ENCODE measurements at places on chromosomes 5 and 9.
A peak's percentile ranks its signal among the peaks of the same experiment; 100 is the strongest.

DNA sequence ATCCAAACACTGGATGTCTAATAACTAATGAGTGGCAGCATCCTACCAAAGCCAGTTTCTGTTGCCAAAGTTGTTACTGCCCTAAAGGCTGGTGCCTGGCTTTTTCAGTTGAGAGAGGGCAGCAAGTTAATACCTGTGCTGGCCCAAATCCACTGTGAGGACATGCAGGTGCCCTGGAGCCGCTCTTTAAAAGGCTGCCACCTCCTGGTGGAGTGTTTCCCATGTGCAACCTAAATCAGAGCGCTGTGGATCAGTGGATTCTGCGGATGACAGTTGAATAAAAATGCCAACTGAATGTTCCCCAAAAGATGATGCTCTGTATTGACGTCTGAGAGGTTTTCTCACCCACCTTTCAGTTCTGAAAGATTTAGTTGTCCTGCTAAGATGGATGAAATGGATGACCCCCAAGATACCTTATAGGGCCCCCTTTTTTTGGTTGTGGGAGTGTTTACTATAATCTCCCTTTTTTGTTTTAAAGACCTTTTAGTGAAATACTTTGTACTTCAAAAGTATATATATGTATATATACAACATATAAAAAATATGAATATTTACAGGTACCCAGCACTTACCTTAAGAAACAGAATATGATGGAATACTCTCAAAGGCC lies 146.4 kb downstream of the EGFLAM start:
- no peak for DNase-seq

GRCh38 chr9:129399634-129399990 lies 221.3 kb downstream of the C9orf50 start:
- DNase-seq, result no peak

DNA sequence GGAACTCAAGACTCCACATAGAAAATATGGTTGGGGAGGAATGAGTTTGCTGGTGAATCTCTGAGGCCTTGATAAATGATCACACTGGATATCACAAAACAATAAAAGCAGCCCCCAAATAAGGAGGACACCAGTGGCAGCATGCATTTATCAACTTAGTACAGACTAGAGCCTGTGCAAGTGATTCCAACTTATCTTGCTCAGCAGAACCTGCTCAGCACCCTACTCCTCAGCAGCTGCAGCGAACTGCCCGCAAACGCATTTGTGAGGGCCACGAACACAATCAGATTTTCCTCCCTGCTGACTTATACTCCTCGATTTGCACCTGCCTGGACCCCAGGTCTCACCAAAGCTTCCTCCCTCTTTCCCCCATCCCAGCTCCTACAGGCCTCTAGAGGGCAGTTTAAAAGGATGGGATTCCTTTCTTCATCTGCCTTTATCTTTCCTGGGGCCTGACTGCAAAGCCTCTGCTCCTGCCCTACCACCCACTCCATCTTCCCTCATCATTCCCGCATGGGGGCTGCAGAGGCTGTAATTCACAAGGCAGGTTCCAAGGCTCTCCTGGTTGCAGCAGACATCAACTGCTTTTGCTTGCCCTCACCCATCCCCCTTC lies 41.2 kb downstream of the ANKS6 start:
- DNase-seq, result no peak

- no peak for DNase-seq
These were observed 55.2 kb upstream of the PDE8B start for GRCh38 chr5:77155179-77155785.

GRCh38 chr5:14745753-14746152 lies 81.2 kb downstream of the OTULIN start:
- DNase-seq, result no peak

- DNase-seq, result no peak
These were observed 46.0 kb upstream of the SIMC1 start for GRCh38 chr5:176192094-176192721.

DNA sequence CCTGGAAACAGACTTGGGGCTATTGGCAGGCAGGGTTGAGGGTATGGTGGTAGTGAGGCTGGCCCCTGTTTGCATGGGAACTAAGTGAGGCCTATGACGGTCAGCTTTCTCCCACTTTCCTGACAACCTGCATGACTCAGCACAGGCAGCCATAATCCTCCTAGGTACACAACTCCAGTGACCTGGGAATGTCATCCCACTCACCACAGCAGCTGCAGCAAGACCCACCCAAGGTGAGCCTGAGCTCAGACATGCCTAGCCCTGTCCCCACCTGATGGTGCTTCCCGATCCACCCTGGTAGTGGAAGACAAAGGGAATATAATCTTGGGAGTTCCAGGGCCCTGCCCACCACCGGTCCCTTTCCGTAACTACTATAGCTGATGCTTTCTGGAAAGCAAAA lies 178.7 kb downstream of the NDUFS4 start:
- no peak for DNase-seq

- no peak for DNase-seq
These were observed 2.7 kb downstream of the BTNL9 start for GRCh38 chr5:181042722-181043121.

DNA sequence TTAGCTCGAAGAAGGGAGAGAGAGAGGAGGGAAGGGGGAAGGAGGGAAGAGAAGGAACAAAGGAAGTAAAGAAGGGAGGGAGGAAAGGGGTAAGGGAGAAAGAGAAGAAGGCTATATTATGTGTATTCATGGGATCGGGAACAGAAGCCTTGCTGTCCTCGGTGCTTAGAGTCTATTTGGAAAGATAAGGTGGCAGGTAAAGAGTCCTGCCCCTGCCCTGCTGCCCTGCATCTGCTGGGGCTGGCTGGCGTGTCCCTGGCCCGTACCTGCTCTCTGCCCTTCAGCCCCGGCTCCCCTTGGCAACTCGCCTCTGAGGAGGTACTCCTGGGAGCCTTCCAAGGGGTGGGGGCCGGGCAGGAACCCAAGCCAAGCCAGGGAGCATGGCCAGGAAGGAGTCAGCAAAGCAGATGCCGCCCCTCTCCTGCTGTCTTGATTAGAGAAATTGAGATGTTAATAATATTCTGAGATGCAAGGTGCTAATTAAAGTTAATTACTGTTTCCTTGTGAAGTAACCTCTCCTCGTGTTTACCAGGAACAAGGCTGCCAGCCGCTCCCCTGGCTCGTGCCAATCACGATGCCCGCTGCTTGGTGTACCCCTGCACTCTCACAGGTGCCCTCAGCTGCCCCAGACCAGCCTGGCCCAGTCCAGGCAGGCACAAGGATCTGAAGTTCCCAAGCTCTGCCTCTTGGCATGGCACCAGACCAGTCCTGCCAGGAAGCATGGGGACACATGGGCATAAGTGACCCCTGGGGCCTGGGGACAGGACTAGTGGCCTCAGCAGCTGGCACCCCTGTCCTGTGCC lies 36.6 kb downstream of the PCDH1 start:
- DNase-seq, result peak; percentile 50

DNA sequence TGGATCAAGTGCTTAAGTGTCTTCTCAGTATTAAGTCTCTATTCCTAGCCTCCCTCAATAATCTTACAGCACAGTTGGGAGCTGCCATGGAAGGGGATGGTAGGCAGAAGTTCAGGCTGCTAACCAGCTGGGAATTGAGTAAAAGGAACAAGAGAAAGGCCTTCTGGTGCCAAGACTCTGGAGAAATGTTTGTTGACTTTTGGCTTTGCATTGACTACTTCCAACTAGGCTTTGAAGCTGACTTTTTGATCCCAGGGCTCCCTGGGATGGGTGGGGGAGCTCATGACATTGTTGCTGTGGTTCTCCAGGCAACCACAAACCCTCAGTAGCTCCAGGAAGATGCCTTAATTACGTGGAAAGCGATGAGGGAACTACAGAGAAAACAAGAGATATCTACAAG lies 85.2 kb upstream of the HTR4 start:
- no peak for DNase-seq

DNA sequence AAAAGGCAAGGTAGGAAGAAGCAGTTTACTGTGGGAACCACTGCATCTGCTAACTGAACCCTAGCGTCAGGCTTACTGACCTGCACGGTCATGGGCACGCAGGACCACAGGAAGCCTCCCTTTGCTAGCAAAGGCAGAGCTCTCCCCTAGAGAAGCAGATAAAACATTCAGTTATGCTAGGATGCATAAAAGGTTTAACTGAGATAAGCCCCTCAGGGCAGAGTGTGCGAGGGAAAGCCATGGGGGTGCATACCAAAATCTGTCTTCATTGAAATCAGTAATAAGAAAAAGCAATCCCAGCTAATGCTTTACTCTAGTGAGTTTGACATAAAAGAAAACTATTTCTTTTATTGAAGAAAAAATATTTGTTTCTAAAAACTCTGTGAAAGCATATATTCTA lies 2403.7 kb upstream of the C9orf72 start:
- DNase-seq, result no peak

Data from large intestine (tissue), 12 donors.